ENCODE measurements at places on chromosomes 1 and 21.

- DNase-seq: no peak
These were observed 2.2 kb downstream of the MIGA1 start for GRCh38 chr1:77781683-77782082.

- DNase-seq: peak; percentile 10
These were observed 41.4 kb downstream of the ZMYM1 start for GRCh38 chr1:35120458-35121133.

DNA sequence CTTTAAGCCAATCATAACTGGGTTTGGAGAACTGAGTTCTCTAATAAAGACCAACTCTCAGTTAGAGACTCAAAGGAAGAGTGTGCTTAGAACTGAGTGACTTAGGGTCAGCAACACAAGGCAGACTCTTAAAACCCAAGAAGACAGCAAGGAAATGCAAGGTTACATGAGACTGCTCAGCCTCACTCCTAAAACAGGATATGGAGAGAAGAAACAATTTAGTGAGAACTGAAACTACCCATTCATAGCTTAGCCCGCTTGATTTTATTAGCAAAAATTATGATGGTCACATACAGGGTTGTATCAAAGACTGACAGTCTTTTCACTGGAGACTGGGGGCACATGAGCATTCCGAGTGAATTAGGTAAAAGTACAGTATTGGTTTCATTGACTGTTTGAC lies 78.9 kb upstream of the DMRTA2 start:
- no peak for DNase-seq

DNA sequence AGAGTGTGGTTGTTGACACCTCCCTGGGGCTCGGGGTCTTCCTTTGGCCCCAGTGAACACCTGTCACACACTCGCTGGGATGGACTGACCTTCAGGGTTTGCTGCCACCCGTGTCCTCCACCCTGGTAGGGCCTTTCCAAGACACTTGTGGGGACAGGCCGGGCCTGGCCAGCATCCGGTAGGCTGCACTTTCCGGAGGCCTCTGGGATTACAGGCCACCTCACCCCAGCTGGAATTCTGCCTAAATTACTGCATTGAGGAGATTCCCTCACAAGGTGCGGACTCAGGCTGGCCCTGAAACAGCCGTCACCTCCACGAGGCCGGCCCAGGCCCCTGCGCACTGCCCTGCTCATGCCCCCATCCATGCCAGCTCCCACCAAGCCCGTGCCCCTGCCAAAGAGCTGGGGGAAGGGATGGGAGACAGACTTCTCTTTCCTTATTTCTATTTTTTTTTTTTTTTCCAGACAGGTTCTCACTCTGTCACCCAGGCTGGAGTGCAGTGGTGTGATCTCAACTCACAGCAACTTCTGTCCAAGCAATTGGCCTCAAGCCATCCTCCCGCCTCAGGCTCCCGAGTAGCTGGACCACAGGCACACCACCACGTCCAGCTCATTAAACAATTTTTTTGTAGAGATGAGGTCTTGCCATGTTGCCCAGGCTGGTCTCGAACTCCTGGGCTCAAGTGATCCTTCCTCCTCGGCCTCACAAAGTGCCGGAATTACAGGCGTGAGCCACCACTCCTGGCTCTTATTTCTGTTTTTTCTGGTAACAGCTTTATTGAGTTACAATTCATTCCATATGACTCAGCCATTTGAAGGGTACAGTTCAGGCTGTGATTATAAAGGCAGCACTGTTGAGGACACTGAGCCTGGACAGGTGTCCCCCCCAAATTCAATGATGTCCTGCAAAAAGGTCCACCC lies 11.3 kb downstream of the CSTB start:
- DNase-seq: peak; percentile 32

GRCh38 chr21:44820851-44821250 lies 3.0 kb upstream of the SUMO3 start:
- peak; percentile 75 for DNase-seq

DNA sequence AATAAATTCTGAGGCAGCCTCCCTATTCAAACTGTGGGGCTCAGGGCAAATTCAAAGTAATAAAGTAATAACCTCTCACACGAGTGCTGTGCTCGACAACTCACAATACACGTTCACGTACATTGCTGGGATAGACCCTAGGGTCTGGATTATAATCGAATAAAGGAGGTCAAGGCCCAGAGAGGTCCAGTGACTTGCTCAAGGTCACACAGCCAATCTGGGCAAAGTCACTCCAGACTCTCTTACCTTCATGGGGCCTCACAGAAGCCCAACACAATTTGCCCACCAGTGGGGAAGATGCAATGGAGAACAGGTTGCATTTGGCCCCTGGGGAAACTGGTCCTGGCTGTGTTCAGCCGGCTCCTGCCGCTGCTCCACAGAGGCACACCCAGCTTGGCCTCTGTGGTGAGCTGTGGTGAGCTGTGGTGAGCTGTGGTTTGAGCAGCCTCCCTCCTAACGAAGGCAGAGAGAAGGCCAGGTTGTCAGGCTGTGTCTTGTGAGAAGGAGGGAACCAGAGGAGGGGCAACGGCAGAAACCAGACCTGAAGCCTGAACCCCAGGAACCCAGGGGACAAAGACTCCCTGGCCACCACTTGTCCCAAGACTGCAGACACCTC lies 35.1 kb downstream of the NUAK2 start:
- peak; percentile 78 for DNase-seq

DNA sequence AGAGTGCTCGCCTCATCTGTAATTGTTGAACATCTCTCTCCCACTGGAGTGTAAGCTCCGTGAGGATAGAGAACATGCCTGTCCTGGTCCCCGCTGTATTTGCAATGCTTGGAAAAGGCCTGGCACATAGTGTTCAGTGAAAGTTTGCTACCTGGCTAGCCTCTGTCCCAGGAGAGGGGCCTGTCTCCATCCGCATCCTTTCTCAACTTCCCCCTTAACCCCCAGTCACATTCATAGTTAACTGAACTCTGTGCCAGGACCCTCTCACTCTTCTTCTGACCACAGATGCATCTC lies 15.2 kb downstream of the SPOCD1 start:
- no peak for DNase-seq

GRCh38 chr1:167695756-167696561 lies 25.8 kb upstream of the MPZL1 start:
- no peak for DNase-seq
